ENCODE measurements at places on chromosomes 2 and 18. TPM values are rescaled to one million over a fixed set of nuclear protein-coding genes. Genes with fewer than 3 reads are reported as not detected.
A peak's percentile ranks its signal among the peaks of the same experiment; 100 is the strongest.

Gene COL4A4
- 0.36 TPM for total RNA-seq

- DNase-seq = peak; percentile 39
These were observed 43.9 kb downstream of the PSD4 start for GRCh38 chr2:113217455-113218282.

Gene ANKAR
- total RNA-seq = 14.1 TPM

- no peak for DNase-seq
These were observed 377.6 kb upstream of the TRIB2 start for GRCh38 chr2:12338946-12339697.

Gene GPR39
- total RNA-seq = 3.6 TPM

DNA sequence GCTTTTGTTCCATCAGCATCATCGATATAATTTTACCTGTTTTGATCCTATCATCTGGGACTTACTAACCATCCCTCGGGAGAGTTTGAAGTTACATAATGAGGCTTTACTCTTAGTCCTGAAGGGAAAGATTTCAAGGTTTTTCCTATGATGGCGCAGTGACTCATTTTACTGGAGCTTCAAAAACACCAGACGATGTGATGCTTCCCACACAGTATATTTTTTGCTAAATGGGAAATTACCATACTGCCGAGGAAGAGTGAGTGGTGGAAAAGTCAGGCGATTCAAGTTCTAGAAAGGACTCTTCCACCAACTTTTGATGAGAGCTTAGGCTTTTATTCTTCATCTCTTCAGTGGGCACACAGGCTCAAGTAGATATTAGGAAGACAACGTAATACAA, 44.6 kb upstream of the GCG start:
- DNase-seq = peak; percentile 48

Gene ARHGAP25
- 0.29 TPM for total RNA-seq

Gene TRAPPC12
- total RNA-seq = 67.0 TPM

Gene WNT6
- total RNA-seq = not detected

DNA sequence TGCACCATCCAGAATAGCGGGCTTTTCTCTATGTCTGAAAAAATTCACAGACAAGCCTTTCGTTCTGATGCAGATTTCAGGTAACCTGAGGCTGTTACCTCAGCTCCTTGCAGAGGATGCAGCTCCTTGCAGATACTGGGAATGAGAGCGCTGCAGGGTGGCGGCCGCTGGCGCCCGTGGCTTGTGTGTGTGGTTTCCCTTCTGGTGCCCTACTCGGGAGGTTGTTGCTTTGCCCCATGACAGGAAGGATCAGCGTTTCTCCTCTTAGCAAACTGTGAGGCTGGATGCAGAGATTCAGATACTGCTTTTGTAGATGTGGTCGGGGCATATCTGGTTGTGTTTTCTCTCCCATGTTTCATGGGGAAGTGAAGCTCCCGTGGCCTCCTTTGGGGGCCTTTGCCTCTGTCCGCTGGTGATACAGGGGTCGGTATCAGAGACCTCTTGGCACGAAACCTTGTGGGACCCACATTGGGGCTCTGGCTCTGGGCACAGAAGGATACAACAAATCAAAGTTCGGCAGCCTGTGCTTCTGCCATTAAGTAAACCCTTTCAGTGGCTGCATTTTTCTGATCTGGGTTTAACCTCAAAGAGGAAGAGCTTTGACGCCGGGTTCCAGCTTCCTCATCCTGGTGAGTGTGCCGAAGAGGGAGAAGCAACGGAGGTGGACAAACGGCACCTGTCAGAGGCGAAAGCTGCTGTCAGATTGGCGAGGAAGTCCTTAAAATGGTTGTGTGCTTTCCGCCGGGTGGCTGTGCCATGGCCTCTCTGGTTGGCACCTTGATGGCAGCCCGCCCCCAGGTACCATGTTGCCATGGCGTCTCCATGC, 127.8 kb downstream of the MBP start:
- no peak for DNase-seq

Gene VWA3B
- 0.59 TPM for total RNA-seq

Gene MYO3B
- 0.36 TPM for total RNA-seq

- peak; percentile 32 for DNase-seq
These were observed 39.2 kb downstream of the SCN1A start for GRCh38 chr2:166088634-166089033.

Gene MAP3K19
- not detected for total RNA-seq

DNA sequence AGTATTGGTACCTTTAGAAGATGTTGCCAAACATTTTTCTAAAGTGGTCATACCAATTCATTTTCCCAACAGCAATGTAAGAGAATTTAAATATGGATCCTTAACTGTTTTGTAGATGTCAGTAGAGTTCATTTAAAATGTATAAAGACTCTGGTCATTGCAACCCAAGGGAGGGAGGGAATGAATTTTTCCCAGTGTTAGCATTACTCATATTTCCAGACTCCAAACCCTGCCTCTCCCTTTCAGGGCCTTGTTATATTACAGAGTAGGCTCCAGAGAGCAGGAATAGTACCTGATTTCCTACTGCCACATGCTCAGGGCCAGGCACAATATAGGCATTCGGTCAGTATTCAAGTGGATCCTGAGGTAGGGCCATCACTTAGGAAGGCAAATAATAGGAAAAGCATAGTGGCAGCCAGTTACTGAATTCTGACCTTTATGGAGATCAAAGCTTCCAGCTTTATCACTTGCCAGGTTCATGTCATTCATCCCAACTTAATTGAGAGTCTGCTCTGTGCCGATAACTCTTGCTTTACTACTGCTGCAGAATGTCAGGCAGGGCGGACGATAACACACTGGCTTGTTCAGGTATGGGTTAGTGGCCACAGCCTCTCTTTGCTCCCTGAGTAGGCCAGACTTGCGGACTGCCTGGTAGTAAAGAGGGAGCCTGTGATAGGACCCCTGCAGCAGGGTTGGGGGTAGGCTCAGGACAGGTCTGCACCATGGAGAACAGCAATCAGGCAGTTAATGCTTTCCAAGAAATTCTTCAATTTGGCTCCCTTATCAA, 75.3 kb downstream of the OSBPL6 start:
- DNase-seq = no peak

DNA sequence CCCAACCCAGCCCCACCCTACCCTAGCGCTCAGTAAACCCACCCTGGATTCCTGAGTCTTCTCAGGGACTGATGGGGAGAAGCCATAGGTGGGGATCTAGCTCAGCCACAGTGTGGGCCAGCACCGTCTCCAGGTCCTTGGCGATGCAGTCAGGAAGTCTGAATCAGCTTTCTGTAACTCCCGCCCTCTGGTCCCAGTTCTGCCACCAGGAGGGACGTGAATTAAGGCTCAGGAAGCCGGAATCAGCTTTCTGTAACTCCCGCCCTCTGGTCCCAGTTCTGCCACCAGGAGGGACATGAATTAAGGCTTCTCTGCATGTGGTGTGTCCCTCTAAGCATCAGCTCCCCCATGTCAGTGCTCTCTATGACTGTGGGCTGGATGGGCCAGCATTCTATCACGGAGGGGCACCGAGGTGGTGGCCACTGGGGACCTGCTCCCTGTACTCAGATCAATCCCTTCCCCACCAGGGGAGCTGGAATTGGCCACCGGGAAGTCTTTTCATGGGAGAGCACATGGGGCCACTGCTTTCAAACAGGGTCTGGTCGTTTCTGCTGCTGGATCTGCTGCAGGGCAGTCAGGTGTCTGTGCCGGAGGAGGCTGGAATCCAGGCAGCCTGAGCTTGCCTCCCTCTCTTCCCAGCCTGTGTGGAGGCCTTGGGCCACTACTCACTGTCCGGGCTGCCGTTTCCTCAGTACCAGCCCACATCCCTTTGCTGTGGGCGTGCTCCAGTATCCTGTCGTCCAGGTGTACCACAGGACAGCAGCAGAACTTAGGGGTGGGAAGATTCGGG, 24.7 kb downstream of the ASB18 start:
- peak; percentile 80 for DNase-seq

- peak; percentile 58 for DNase-seq
These were observed 52.7 kb downstream of the CCDC68 start for GRCh38 chr18:54906331-54907185.

- DNase-seq = peak; percentile 67
These were observed 43.1 kb upstream of the GPC1 start for GRCh38 chr2:240392084-240392947.

GRCh38 chr2:74815941-74816340, 18.0 kb upstream of the HK2 start:
- no peak for DNase-seq

GRCh38 chr18:493986-494983, 6.2 kb downstream of the COLEC12 start:
- peak; percentile 72 for DNase-seq

Gene ANAPC1
- total RNA-seq = 50.1 TPM

GRCh38 chr2:17355608-17356329, 162.5 kb downstream of the RAD51AP2 start:
- DNase-seq = no peak

- DNase-seq = no peak
These were observed 4.3 kb downstream of the ENOSF1 start for GRCh38 chr18:708096-708495.

DNA sequence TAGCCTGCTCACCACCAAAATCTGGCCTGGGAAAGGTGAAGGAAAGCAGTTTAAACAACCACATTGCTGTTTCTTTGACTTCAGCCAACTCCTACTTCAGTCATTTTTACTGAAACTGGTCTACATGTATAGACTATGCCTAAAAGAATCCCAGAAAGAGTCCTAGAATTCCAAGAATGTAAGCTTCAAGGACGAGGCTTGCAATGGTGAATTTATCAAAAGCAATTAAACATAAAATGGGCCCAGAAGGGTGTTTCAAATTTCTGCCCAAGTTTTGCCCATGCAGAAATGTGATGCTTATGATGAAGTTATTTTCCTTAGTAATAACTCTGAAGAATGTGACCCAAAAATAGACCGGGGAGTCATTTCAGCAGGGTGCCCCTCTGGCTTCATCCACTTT, 16.6 kb downstream of the EN1 start:
- no peak for DNase-seq

GRCh38 chr2:237432484-237433092, 18.6 kb upstream of the COL6A3 start:
- peak; percentile 82 for DNase-seq

Gene ERICH2
- total RNA-seq = not detected

GRCh38 chr2:151030663-151031230, 230.9 kb downstream of the RBM43 start:
- DNase-seq = no peak

Gene DPP4
- total RNA-seq = 256 TPM

DNA sequence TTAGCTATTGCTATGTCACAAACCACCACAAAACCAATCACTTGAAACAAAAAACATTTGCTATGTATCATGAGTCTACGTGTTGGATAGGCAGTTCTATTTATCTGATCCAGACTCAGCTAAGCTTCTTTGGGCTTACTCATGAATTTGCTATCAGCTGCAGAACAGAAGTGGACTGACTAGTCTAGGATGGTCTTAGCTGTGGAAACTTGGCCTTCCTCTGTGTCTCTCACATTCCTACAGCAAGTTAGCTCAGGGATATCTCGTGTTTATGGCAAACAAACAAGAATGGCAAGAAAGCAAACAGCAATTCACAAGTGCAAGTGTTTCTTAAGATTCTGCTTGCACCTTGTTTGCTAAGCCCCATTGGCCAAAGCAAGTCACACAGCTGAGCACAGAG, 288.0 kb upstream of the TNP1 start:
- DNase-seq = no peak

Gene RGPD5
- total RNA-seq = 28.6 TPM

DNA sequence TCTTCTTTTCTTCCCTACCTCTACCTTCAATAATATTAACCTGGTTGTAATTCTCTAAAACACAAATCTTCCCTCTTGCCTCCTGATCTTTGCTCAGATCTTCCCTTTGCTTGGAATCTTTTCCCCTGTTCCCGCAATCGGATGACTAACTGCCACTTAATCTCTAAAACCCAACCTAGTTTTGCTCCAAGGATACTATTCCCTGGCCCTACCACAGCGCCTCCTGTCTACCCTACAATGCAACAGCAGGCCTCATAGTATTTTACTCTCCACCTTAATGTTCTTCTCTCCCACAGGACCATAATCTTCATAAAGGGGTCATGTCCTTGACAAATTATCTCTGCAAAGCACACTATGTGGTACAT, 246.8 kb upstream of the TNP1 start:
- DNase-seq = no peak

DNA sequence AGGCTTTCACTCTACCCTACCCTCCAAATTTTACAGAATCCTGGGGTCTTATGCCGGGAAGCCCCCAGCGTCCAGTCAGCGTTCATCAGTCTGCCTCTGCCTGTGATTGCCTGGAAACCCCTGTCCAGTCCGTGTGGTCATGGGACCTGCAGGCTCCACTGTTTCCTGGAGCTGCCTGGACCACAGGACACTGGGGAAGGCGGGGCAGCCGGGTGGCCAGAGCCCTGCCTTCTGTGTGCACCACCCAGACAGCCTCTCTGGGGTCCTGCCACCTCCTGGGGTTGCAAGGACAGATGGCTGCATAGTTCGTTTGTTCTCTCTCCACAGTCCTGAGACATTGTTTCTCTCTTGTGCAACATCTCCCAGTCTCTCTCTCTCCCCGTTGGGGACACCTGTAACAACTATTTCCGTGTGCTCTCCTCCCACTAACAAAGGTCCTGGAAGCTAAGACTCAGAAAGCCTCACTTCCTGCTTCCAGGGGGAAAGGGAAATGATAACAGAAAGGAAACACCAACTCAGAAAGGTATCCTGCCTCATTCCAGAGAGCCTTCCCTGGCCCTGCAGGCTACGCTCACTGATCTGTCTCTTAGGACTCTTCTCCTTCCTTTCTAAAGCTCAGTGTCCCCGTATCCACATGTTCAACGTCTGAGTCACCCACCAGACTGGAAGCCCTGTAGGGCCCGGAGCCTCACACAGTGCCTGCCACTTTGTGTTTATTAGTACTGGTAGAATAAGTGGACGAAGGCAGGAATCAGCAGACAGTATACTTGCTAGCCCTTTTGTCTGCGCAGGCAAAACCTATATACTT, 192.8 kb upstream of the RAB12 start:
- no peak for DNase-seq

GRCh38 chr2:232892843-232893242, 22.8 kb downstream of the SNORC start:
- peak; percentile 14 for DNase-seq

DNA sequence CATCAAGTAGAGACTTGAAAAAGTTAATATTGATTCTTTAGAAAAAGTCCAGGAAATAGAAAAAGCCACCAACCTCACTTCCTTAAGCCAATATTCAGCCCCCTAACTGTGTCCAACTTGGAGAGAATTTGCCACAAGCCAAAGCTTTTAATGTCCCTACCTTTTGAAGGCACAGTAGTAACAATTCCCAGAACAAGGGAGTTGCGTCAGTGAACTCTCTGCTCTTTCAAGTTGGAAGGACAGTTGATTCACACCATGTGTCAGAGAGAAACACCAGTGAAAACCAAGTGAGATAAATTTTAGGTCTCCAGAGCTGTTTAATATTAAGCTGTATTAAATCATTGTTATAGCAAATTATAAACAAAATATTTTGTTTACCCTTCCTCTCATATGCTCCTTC, 66.1 kb downstream of the EXOC6B start:
- DNase-seq = no peak

Gene GPR45
- total RNA-seq = not detected

DNA sequence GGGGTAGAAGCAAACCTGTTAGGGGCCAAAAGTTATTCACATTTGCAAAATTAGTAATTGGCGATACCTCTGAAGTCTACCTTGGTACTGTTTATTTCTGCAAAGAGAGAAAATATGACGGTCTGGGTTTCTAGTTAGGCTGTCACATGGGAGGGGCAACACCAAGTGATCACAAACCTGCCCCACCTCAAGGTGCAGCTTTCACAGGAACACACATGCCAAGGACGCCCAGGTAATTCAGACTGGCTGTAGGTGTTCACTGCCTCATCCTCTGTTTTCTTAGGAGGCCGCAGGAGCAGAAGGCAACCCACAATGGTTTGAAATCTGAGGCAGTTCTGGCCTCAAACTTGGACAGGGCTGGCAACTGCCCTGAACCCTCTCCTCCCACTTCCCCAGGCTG, 56.2 kb downstream of the STPG4 start:
- DNase-seq = no peak

Gene ROCK2
- total RNA-seq = 59.7 TPM

All from osteoblast (primary cell).